ENCODE measurements at places on chromosomes 5 and 9.

GRCh38 chr9:519579-519978 lies 304.9 kb downstream of the DOCK8 start:
- DNase-seq = no peak

- no peak for DNase-seq
Observed at GRCh38 chr5:158643840-158644239, 455.9 kb downstream of the EBF1 start.

GRCh38 chr9:68643901-68644809 lies 60.9 kb upstream of the PIP5K1B start:
- DNase-seq = no peak

- DNase-seq = no peak
Observed at GRCh38 chr5:175889910-175890684, 18.7 kb downstream of the CPLX2 start.

DNA sequence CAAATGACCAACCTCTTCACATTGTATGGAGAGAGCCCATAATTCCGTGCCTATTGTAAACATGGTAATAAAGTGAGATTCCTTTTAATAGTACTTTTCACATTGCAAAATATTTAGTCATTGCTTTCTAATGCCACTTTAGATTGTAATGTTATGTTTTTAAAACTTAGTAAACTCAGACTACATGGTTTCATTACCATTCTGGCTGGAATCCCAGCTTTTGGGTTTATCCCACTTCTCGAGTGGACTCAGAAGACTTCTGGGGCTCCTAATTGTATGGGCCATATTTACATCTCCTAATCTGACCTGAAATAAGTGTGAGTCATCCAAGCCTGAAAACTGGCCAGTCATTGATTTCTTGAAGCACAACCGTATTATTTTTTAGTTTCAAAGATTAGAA lies 217.6 kb downstream of the CAAP1 start:
- DNase-seq = no peak

- no peak for DNase-seq
Observed at GRCh38 chr5:136062366-136063274, 33.8 kb downstream of the TGFBI start.

GRCh38 chr5:172502969-172503368 lies 48.6 kb upstream of the SH3PXD2B start:
- DNase-seq = no peak

DNA sequence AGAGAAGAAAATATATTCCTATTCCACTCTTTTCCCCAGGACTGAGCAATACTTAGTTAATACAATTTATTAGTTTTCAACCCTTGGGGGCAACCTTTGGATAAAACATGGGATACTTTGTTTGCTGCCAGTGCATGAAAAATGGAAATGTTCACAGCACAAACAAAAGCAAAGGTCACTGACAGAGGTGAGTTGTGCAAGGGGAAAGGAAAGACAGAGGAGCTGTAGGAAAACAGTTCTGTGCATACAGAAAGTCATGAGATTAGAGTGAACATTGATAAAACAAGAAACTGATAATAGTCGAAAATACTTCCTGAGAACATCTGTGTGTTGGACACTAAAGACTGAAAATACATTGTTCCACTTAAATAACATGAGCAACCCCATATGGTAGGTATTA lies 779.8 kb downstream of the TLE4 start:
- DNase-seq = no peak

- no peak for DNase-seq
Observed at GRCh38 chr9:16265688-16266087, 604.8 kb downstream of the BNC2 start.

GRCh38 chr9:88641456-88642240 lies 106.7 kb downstream of the NXNL2 start:
- no peak for DNase-seq

DNA sequence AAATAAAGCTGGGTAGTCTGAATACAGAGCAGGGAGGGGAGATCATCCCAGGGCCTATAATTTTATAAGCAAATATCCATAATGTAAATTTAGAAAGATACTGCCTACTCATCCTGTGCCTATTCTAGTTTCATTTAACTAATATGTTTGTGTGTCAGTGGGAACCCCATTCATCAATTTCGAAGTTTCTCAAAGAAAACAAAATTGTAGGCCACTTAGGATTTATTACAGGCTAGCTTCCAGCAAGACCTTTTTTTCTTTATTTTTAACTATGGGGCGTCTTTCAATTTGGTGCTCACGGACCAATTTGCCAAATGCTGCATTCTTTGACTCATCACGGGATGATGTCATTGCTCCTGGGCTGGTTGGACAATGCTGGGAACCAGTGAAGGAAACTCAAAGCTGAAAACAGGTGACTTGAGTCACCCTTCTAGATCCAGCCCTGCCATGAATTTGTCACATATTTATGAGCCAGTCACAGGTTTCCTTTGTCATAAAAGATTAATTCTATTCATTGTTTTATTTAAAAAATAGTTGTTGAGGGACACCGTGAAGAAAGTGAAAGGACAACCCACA lies 13.4 kb downstream of the PCSK5 start:
- DNase-seq = no peak

DNA sequence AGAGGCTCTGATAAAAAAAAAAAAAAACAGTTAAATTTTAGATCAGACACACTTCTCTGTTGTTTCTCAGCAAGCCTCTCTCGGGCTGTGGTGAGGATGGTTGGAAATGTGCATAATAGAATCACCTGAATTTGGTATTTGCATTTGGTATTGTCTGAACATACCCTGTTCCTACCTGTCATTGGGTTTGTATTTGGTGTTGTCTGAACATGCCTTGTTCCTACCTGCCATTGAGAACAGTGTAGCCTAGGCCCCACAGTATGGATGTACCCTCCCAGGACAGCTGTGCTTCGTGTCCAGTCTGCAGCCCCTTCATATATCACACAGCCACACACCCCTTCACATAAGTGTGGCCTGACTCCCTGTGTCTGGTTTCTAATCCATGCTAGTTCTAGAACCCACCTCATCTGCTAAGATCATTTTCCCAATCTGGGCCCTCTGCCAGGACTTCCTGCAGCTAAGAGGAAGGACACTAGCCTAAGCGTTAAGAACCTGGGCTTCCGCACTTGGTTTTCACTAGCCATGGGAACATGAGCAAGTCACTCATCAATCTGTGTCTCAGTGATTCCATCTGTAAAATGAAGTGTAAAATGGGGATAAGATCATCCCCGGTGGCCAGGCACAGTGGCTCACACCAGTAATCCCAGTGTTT lies 49.2 kb downstream of the ITGA2 start:
- DNase-seq = no peak
